ENCODE measurements at places on chromosomes 5 and 9.

GRCh38 chr5:175547842-175548241 is 69.5 kb downstream of the SFXN1 start:
- DNase-seq = no peak

GRCh38 chr9:94881023-94881422 is 154.5 kb downstream of the AOPEP start:
- DNase-seq = no peak

GRCh38 chr9:116795821-116796220 is 108.7 kb downstream of the TRIM32 start:
- no peak for DNase-seq

- no peak for DNase-seq
These were observed 29.4 kb downstream of the TNPO1 start for GRCh38 chr5:72845889-72846288.

DNA sequence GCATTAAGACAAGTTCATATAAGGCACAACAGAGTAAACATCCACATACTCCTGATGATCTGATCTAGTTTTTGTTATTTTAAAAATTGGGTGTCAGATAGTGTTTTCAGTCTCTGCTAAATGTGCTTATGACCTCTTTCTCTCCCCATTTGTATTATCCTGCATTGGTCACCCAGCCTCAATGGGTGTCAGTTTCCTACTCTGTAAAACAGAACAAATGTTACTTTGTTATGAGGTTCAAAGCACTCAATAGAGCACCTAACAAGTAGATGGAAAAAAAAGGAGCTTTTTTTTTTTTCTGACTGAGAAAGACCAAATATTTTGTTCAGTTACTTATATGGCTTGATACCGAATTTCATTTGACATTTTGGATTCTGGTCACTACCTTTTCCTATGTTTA is 33.6 kb upstream of the RASGRF2 start:
- no peak for DNase-seq

GRCh38 chr9:4987961-4988421 is 2.9 kb downstream of the JAK2 start:
- peak; percentile 37 for DNase-seq

DNA sequence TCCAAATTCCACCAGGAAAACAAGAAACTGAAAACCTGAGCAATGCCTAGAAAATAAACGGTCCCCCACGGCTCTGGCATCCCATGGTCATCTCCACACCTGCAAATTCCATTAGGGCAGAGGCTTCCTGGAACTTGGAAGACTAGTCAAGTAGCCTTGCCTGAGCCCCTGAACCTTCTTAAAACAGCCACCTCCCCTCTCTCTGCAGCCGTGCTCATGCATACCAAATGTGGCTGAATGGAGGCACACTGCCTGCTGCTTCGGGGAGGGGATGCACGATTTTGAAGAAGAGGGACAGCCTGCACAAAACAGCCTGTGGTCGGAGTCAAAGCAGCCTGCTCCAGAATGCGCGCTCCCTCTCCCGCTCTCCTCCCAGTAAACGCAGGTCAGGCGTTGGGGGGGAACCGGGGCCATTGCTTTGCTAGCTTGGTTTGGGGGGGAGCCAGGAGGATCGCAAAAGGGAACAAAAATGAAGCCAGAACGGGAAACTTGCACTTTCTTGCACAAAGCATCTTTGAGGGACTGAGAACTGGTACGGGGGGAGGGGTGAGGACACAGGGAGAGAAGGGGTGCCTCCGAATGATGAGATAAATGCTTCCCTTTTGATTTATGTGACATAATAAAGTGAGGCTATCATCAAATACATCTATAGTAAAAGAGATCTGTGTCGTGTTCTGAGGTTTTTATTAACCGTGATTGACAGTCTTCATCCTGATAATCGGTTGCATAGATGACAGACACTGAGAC is at the start of gene TRPM3:
TRPM3 (minus strand) TSS at position 347 of the 747 bp plus-strand sequence; CDS start at position 80, 267 bp downstream.
- peak; percentile 2 for DNase-seq

DNA sequence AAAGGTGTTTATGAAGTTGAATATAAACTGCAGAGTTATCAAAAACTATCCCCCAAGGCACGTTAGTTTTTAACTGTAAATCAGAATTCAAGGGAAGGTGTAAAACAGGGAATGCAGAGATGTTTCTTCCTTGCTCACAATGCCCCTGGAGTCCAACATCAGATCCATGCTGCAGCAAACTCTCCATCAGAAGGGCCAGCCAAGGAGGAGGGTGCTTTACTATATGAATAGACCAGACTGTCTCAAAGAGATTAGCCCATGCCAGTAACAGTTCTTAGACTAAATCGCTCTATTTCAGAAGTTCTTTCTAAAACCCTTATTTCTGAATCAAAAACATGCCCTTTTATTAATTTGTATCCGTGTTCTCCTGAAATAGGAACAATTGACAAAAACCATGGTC is 362.8 kb upstream of the RPS23 start:
- DNase-seq = no peak

DNA sequence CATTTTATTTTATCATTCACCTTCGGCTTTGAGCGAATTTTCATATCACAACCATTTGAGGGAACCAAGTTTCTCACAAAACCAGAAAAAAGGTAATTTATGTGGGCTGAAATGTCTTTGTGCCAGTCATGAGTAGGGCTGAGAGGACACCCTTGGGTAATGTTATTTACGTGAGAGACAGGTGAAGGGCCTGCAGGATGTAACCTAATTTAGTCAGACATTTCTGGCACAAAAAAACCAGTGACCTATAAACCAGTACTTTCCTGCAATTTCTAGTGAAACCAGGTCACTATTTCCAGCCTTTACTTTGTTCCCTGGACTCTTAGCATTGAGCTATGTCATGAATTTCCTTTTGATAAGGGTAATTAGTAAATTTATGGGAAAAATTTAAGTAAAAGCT is 17.2 kb upstream of the CCDC112 start:
- no peak for DNase-seq
